ENCODE measurements at places on chromosomes 6 and 20.

DNA sequence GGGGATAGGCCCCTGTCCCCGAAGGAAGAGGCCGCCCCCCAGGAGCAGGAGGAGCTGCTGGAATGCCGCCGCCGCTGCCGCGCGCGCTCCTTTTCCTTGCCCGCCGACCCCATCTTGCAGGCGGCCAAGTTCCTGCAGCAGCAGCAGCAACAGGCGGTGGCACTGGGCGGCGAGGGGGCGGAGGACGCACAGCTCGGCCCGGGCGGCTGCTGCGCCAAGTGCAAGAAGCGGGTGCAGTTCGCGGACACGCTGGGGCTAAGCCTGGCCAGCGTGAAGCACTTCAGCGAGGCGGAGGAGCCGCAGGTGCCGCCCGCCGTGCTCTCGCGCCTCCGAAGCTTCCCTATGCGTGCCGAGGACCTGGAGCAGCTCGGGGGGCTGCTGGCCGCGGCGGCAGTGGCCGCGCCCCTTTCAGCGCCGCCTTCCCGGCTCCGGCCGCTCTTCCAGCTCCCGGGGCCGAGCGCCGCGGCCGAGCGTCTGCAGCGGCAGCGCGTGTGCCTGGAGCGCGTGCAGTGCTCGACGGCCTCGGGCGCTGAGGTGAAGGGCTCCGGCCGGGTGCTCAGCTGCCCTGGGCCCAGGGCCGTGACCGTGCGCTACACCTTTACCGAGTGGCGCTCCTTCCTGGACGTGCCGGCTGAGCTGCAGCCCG is 630 bp downstream of the PPP1R3G start:
- peak; percentile 20 for DNase-seq

DNA sequence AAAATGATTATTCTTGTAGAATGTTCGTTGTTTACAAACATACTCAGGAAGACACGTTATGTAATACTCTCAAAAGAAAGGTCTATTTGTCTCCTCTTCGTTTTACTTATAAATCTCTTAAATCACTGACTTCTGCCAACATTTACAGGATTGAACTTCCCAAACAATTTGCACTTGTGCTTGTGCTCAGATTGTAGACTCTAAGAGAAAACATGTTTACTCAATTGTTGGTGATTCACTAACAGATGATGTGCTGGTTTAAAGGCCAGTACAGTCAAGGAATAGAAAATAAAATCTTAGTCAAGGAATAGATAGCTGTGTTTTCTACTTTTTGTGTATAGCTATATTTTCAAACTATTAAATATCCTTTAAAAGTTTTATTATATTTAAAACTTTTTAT is 172.8 kb downstream of the GJA1 start:
- DNase-seq, result peak; percentile 91

DNA sequence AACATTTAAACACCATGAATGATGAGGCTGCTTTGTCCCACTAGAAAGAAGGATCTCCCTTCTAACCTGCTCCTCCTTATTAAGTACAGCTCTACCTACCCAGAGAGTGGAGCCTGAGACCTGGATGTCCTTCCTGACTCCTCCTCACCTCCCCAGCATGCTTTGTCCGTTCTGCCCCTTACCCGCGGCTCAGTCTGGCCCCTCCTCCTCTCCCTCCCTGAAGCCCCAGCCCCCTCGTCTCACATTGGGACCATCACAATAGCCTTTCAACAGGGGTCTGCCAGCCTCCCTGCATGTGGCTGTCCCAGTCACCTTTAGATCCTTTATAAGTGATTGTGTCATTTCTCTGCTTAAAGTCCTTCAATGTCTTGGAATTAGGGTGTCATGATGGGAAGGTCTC is 72.5 kb downstream of the DZANK1 start:
- DNase-seq, result no peak

DNA sequence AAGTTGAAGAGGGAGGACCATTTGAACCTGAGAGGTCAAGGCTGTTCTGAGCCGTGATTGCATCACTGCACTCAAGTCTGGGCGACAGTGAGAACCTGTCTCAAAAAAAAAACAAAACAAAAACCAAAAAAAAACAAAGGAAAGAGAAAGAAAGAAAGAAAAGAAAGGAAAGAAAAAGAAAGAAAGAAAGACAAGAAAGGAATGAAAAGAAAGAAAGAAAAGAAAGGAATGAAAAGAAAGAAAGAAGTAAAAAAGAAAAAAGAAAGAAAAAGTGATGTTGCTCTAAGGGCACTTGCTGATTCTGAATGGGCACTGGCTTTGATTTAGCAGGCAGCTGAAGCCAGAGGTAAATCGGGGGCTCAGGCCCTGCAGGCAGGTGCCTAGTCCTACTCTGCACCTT is 161.0 kb downstream of the MCHR2 start:
- no peak for DNase-seq

- no peak for DNase-seq
Observed at GRCh38 chr20:16518784-16519084, 54.5 kb downstream of the KIF16B start.

GRCh38 chr6:54717849-54718455 is 128.6 kb upstream of the FAM83B start:
- peak; percentile 49 for DNase-seq

GRCh38 chr20:58633161-58634053 is 17.7 kb upstream of the STX16 start:
- no peak for DNase-seq

GRCh38 chr20:60136645-60137401 is 178.6 kb downstream of the CDH26 start:
- DNase-seq, result no peak

DNA sequence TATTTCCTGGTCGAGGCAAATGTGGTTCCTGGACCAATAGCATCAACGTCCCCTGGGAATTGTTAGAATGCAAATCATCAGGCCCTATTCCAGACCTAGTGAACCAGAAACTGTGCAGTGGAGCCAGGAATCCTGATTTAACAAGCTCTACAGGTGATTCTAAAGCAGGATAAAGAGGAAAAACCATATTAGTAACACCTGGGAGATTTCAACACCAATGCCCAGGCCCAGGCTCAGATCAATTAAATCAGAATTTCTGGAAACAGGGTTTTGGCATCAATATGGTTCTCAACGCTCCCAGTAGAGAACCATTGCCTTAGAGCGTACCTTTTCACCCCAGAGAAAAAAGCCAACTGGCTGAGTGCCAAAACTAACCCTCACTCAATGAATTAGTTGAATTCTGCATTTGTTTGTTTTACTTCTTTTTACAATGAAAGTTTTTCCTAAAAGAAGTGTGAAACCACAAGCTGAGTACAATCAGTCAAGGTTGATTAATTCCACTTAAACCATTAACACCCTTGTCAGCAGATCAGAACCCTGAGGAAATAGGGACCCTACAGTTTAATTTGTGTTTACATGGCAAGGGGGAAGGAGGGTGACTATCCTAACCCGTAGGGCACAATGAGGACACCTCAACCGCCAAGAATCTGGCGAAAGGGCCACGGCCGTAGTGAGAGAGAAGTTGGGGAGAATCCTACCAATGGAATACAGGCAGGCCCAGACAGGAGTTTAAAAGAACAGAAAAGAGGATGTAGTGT is 34.9 kb upstream of the LOC128125822 start:
- DNase-seq, result no peak

- no peak for DNase-seq
Observed at GRCh38 chr6:318243-318890, 26.1 kb downstream of the DUSP22 start.

GRCh38 chr6:41171908-41172307 is 9.0 kb upstream of the TREM2 start:
- no peak for DNase-seq

- DNase-seq, result peak; percentile 86
Observed at GRCh38 chr6:110484321-110484720, 7.9 kb upstream of the SLC22A16 start.

DNA sequence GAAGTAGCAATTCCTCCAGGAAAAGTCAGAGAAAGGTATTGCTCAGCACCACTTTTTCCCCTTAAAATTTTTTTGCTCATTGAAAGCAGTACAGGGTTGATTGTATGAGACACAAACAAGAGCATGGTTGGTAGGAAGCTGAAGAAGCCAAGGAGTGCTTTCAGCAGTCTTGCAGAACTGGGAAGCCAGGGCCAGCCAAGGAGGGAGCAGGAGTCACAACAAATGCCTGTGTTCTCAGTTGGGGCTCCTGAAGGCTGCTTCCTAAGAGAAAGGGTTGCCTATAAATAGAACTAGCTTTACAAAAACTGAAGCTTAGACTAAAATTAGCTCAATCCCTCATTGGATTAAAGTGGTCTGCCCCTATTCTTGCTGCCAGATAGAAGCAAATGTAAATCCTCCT is 3.3 kb upstream of the THEMIS start:
- DNase-seq, result no peak

DNA sequence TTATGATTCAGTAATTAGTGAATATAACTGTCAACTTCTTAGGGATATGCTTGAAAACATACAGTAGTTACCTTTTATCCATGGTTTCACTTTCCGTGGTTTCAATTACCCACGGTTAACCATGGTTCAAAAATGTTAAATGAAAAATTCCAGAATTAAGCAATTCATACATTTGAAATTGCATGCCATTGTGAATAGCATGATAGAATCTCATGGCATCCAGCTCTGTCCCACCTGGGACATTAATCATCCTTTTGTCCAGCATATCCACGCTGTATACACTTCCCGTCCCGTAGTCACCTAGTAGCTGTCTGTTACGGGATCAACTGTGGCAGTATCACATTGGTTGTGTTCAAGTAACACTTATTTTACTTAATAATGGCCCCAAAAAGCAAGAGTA is 781.7 kb upstream of the CITED2 start:
- no peak for DNase-seq

DNA sequence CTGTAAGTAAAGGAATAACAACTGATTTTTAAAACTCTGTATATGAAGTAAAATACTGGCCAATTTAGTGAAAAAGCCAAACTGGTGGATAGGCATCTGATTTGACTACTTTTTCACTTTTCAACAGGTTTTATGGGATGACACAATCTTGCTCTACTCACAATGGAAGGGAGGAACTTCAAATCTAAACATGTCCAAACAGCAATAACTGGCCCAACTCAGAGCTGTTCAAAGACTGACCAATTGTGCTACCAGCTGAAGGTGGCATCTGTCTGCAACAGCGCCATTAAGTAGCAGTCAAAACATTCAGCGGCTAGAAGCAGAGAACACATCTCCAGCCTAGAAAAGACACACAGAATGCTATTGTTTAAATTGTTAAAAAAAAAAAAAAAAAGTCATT is 44.6 kb downstream of the SESN1 start:
- DNase-seq, result no peak

- DNase-seq, result peak; percentile 79
Observed at GRCh38 chr6:154292855-154293519, 63.6 kb downstream of the IPCEF1 start.

GRCh38 chr6:130111031-130111430 is 92.7 kb downstream of the L3MBTL3 start:
- no peak for DNase-seq

- peak; percentile 67 for DNase-seq
Observed at GRCh38 chr20:5033566-5033965, 32.3 kb upstream of the SLC23A2 start.

- DNase-seq, result peak; percentile 20
Observed at GRCh38 chr6:5208471-5208971, 52.2 kb downstream of the LYRM4 start.

GRCh38 chr20:24956001-24956841 is 7.2 kb downstream of the CST7 start:
- DNase-seq, result no peak

DNA sequence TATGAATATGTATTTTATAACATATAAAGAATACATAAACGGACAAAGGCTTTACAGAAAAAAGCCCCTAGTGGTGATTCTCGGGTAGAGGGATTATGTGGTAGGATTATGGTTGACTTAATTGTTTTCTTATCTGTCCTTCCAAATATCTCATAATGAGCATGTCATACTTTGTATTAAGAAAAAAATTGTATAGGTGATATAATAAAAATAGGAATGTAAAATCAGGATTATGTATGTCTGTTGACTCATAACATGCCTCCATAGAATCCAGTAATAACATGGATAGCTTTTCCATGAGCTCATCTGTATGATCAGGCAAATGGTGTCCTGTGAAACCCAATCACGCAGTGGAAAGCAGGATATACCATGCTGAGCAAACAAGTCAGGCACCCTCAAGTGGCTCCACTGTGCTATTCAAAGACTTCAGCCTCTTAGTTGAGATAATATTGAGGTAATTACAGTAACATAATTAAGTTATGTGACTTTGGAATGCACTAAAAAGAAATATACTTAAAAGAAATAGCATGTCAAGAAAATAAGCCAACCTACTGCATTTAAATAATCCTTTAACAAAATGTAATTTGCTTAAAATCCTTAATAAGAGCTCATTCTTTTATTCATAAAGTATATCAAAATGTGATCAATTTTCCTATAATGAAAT is 39.6 kb upstream of the PRELID3B start:
- peak; percentile 17 for DNase-seq

DNA sequence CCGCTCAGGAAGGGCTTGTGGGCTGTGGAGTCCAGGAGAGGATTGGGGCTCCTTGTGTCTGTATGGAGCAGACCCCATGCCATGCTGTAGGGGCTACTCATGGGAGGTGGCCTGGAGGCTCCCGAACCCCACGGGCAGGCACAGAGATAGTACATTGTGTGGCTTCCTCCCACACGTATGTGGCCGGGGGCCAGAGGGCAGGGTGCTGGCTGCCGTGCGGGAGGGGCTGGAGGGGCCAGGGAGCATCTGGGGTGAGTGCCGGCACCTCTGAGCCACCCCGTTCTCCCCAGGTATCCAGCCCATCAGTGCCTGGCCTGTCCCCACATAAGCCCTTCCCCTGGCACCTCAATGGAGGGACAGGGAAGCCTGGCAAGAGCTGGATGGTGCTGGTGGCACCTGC is 7.6 kb downstream of the RBBP8NL start:
- DNase-seq, result no peak

DNA sequence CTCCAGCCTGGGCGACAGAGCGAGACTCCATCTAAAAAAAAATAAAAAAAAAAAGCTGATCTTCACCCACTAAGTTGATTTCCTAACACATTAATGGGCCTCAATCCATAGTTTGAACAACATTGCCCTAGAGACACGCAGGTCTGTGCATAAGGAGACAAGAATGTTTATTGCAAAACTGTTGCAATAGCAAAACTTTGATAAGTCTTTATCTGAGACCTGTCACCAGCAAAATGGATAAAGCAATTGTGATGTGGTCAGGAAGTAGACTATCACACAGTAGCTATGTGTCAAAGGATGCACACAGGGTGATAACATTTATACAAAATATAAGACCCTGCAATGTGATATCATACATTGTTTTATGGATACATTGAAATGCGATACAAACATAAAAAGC is 4.2 kb upstream of the ITPR3 start:
- DNase-seq, result peak; percentile 89

GRCh38 chr6:158674342-158675131 is 24.7 kb downstream of the SYTL3 start:
- DNase-seq, result no peak

- peak; percentile 76 for DNase-seq
Observed at GRCh38 chr6:139373928-139374356, 506 bp downstream of the CITED2 start.

All from amniotic epithelial cell (primary cell).